Non-pigmented ciliary epithelial cell (primary cell): ENCODE measurements at places on chromosomes 11 and 22.

- DNase-seq = no peak
Measured at GRCh38 chr11:108405706-108406105, 61.6 kb downstream of the C11orf65 start.

GRCh38 chr11:132032555-132032954 lies 662.1 kb downstream of the NTM start:
- peak; percentile 67 for DNase-seq

DNA sequence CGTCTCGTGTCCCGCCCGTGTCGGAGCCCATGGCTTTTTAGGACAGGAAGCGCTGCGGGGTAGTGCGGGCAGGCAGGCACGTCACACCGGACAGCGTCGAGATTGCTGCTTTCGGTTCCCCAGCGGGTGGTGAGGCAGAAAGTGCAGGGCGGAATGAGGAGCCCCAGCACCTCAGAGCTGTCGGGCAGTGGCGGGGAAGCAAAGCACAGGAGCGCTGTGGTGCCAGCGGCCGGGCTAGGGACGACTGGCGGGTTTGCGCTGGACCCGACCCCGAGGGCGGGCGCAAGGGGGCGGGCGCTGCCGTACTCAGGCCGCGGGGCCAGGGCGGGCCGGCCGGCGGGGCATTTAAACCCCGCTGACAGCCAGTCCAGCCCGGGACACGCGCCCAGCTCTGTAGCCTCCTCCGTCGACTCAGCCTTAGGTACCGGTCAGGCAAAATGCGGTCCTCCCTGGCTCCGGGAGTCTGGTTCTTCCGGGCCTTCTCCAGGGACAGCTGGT lies at the start of gene SLC37A2:
Gene SLC37A2, plus strand, starts transcription at position 375 of the 498 bp plus-strand sequence. Its CDS starts 63 bp downstream, at position 438.
- no peak for DNase-seq

- DNase-seq = no peak
Measured at GRCh38 chr22:48187356-48187755, 1424.9 kb downstream of the TBC1D22A start.

- no peak for DNase-seq
Measured at GRCh38 chr11:45995342-45995734, 72.9 kb downstream of the LARGE2 start.

DNA sequence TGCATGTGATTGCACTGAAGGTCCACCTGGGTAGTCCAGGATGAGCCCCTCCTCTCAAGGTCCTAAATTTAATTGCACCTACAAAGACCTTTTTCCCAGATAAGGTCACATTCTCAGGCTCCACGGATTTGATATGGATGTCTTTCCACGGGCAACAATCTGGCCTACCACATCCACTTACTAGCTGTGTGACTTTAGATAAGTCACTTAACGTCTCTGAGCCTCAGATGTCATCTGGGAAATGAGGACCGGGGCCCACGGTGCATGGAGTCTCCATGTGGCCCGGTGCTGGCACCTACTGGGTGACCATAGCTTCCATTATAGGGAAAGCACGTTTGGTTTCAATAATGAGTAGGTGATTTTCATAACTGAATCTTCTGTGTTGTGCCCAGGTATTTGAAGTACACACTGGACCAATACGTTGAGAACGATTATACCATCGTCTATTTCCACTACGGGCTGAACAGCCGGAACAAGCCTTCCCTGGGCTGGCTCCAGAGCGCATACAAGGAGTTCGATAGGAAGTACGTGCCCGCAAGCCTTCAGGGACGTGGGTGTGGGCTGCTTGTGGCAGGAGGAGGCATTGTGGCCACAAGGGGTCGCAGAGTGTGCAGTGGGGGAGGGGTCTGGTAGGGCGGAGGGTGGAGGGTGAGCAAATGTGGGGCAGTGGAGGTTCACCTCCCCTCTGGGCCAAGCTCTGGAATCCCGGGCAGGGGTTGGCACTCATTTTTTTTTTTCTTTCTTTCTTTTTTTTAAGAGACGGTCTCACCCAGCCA lies 55.7 kb downstream of the ARHGAP8 start:
- DNase-seq = no peak
